ENCODE measurements at places on chromosomes 16 and 17. TPM values are rescaled to one million over a fixed set of nuclear protein-coding genes. Genes with fewer than 3 reads are reported as not detected.
A peak's percentile ranks its signal among the peaks of the same experiment; 100 is the strongest.

GRCh38 chr17:7097940-7098339 is 16.7 kb downstream of the ASGR2 start:
- DNase-seq: no peak

GRCh38 chr16:9843424-9844018 is 338.7 kb downstream of the GRIN2A start:
- DNase-seq: no peak

The CDT1 gene
- 0.65 TPM for total RNA-seq

GRCh38 chr17:44914148-44914547 is 1.2 kb downstream of the GFAP start:
- no peak for DNase-seq

The CDK5R1 gene
- total RNA-seq: 1.3 TPM

- DNase-seq: peak; percentile 60
Observed at GRCh38 chr17:80253631-80254395, 6.8 kb upstream of the RNF213 start.

DNA sequence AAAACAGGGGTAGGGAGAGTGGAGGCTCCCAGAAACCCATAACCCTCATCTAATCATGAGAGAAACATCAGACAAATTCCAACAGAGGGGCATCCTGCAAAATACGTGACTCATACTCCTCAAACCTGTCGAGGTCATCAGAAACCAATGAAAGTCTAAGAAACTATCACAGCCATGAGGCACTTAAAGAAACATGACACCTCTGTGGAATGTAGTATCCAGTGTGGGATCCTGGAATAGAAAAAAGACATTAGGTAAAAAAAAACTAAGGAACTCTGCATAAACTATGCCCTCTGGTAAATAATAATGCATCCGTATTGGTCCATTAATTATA is 16.4 kb downstream of the CDH5 start:
- DNase-seq: no peak

- no peak for DNase-seq
Observed at GRCh38 chr17:59899099-59899498, 6.2 kb downstream of the RPS6KB1 start.

DNA sequence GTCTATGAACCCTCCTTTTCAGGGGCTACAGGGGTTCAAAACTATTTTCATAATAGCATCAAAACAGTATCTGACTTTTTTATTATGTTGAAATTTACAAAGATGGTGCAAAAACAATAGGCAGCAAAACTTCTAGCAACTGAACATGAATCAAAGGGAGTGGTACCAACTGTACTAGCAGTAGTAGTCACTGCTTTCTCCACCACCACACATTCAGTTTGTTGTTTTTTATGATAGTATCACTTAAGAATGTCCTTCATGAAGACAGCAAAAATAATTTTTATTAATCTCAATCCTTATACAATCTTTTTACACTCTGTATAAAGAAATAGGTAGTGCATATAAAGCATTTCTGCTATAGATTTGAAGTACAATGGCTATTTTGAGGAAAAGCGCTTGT is 47.6 kb downstream of the MED13 start:
- no peak for DNase-seq

The TBC1D3 gene
- total RNA-seq: not detected

The CBLN1 gene
- total RNA-seq: 0.89 TPM

The CLDN6 gene
- not detected for total RNA-seq

- DNase-seq: no peak
Observed at GRCh38 chr17:63682441-63682840, 17.5 kb downstream of the LIMD2 start.
